AG09319 (cell line): ENCODE measurements at places on chromosomes 1 and 21.

DNA sequence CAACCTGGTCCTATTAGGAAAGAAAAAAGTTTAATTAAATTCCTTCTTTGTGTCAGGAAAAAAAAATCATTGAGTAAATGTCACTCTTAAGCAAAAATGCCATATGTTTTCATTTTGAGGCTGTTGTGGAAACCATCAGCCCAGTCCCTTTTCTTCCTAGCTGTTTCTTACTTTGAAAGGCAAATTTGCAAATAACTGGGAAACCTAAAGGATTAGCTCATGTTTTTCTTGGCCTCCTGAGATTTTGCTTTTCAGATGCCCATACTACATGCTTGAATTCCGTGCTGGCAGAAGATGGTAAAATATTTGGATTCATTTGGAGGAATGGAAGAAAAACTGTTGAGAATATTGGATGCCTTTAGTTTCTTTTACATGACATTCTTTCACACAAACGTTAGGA lies 182.1 kb upstream of the ADAMTS5 start:
- DNase-seq, result peak; percentile 43

GRCh38 chr1:23825076-23825761 lies at the start of gene HMGCL:
TSS of gene HMGCL (minus strand) at chr1:23825429. CDS start at chr1:23825415, 14 bp downstream.
- DNase-seq, result peak; percentile 67

DNA sequence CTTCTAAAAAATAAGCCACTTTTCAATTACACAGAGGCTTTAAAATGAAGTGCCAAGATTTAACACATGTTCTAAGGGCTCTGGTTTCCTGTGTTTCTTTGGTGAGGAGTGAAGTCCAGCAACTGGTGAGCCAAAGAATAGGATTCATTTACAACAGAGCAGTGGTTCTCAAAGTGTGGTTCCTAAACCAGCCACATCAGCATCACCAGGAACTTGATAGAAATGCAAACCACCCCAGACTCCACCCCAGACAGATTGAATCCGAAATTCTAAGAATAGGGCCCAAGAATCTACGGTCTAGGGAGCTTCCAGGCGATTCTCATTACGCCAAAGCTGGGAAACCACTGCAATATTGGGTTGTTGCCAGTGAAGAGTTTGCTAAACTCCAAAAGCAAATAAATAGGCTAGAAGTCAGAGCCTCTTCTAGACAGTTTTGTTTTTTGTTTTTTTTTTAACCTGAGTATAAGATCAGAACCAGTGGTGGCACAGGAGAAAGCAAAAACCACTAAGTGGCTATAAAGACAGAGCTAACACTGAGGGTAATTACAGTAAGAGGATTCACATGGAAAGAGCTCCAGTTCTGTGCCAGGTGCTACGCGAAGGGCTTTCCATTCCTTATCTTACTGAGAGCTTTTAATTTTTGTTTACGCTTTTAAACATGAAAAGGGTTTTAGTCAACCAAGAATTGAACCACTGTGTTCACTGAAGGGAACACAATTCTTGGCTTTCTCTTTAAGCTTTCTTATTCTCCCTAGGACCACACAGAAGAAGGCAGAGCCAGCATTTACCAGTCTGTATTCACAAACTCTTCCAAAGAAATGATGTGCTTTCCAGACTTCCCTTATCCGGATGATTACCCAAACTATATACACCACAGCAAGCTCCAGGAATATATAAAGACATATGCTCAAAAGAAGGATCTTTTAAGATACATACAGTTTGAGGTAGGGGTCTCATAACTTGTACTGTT lies 42.4 kb upstream of the FMO2 start:
- DNase-seq, result peak; percentile 67

DNA sequence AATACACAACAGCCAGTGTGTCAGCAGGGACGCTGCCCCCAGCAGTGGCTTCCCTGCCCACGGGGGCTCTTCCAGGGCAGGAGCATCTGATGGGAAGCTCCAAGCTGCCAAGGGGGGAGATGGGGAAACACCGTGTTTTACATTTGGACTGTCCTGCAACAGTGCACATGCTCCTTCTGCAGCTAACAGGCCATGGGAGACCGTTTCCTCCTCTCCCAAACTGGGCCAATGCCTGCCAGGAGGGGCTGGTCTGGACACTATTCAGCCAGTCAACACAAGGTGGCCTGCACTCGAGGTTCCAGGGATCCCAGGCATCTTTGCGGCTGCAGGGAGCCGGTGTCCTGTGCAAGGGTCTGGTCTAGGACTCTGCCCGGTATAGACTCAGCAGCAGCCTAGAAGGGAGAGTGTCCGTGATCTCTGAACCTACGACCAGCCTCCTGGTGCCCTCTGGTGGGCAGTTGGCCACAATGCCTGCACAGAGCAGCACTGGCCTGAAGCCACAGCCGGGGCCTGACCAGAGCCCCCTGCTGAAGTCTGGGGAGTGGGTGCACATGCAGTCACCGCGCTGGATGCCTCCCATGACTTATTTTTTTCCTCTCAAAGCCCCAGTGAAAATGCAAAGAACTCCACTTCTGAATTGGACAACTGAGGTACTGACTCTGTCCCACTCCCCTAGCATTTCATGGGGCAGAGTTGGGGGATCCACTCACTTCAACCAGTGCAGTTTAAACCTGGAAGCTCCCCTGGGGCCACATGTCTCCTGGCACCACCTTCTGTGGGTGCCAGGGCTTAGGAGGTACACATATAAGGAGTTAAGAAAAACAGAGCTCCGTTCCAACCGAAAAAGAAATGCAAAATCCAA lies 33.3 kb downstream of the RCC2 start:
- DNase-seq, result peak; percentile 14

GRCh38 chr1:67441739-67442281 lies 11.6 kb upstream of the SERBP1 start:
- no peak for DNase-seq

- no peak for DNase-seq
Observed at GRCh38 chr1:4273243-4273642, 373.2 kb upstream of the C1orf174 start.

GRCh38 chr1:247088967-247089366 lies 10.4 kb upstream of the ZNF670 start:
- no peak for DNase-seq
